ENCODE measurements at places on chromosomes 16 and 17.

- DNase-seq, result no peak
Observed at GRCh38 chr17:43940630-43941029, 1.6 kb downstream of the PPY start.

DNA sequence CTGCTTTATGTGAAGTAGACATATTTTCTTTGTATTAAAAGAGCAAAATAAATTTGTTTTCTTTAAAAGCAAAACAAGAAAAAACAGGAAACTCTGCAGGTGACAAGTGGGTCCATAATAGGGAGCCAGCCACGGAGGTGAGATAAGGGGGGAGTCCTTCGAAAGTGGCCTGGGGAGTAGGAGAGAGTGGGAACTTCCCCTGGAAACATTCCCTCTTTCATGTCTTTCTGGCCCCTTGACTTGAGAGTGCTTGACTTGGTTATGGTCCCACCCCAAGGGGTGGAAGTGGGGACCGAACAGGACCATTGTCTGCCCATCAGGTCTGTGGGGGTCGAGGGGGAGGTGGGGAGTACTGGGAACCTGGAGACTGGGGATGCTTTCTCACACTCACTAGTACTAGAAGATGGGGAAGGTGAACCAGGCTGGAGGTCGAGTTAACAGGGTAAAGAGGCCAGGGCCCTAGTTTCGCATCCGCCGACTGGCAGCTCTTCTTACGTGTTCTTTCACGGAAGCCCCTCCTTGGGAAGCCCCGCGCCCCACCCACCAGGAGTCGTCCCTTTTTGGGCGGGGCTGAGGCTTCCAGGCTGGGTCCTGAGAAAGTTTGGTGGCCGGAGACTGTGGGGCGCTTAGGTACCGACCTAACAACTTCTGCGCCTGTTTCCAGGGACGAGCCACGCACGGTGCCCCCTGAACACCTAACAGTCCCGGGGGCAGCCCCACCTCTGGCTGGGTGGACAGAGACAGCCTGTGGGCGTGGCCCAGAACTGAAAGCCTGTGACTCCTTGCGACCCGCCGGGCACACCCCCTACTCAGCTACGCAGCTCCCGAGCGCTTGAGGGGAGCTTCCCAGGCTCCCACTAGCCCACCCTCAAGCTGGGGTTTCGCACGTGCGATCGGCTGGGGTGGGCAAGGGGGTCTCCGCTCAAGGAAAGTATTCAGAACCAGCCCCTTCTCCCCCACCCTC, 790 bp downstream of the TRADD start:
- DNase-seq, result no peak

DNA sequence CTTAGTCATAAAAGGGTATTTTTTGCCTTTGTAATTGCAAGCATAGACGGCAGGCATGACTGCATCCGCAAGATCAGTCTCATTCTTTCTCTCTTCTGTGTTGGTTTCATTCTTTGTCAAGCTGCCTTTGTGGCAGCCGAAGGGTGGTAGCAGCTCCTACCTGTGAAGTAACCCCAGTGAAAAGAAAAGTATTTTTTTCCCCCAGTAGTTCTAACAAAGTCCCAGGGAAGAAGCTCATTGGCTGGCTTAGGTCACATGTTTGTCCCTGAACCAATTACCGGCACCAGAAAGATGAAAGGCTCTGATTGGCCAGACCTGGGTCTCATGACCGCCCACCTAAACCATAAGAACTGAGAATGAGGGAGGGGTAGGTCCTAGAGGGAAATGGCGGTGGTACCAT, 110.7 kb downstream of the RAP1GAP2 start:
- no peak for DNase-seq

DNA sequence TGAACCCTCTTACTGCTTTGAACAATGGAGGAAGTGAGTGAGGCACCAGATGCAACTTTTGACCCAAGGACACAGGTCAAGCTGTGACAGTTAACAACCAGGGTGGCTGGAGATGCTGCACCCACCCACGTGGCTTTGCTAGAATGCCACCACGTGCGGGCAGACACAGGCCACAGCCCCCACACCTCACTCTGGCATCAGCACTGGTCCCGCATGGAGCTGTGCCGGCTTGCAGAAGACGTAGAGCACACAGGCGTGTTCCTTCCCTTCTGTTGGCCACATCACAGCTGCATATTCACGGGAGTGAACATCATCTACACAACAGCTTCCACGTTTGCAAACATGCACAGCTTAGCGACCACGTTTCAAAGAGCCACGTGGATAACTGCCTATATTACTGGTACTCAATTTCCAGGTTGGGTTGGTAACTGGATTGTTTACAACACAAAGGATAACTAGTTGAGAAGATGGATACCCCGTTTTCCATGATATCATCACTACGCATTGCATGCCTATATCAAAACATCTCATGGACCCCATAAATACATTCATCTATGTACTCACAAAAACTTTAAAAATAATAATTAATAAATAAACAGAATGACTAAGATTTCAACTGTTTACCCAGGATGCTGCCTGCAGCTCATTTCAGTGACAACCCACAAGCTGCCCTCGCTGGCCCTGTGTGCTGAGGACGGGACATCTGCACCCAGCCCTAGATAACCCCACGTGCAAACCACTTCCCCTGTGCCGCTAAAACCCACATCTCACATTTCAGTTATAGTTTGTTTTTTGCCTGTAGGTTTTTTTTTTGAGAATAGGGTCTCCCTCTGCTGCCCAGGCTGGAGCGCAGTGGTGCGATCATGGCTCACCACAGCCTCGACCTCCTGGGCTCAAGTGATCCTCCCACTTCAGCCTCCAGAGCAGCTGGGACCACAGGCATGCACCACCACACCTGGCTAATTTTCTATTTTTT, 132.0 kb downstream of the ANKRD11 start:
- no peak for DNase-seq

- no peak for DNase-seq
Observed at GRCh38 chr16:17037499-17037898, 433.3 kb downstream of the XYLT1 start.

- no peak for DNase-seq
Observed at GRCh38 chr17:9818760-9819159, 3.1 kb downstream of the GSG1L2 start.

Data from AG04450 (cell line).